ENCODE measurements at places on chromosomes 2 and 18.

DNA sequence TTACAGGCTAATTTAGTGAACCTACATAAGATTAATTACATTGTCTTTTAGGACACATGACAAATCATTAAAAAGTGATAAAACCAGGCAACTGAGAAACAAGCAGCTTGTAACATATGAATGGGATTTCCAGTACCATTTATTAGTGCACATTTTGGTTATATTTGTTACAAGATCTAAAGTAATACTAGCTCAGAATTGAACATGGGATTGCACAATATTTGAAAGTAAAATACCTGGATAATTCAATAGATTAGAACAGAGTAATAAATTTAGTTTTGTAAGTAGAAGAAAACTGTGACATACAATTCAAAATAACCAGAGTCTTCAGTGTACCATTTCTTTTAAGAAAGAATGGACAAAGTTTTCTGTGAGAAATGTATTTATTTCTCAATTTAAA lies 1400.7 kb upstream of the ACVR2A start:
- no peak for DNase-seq

GRCh38 chr2:32558492-32558891 lies 69.4 kb upstream of the TTC27 start:
- DNase-seq = no peak

GRCh38 chr2:178152977-178153376 lies 40.7 kb downstream of the RBM45 start:
- no peak for DNase-seq

GRCh38 chr2:182359027-182359989 lies 67.5 kb downstream of the PDE1A start:
- DNase-seq = no peak

DNA sequence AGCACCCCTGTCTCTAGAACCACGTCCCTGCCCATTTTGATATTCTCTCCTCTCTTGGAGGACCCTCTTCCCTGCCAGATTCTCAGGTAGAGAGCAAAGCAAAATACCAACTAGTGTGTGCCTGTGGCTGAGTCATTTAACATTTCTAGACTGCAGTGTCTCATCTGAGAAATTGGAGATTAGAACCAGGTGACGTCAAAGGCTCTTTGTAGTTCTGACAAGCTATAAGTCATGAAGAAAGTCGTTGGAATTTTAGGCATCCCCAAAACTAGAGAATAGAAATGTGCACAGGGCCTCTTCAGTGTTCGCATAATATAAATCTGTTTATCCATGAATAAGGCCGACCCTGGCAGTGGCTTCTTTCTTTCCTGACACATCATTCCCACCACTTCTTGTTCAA lies 74.4 kb upstream of the TANC1 start:
- no peak for DNase-seq

DNA sequence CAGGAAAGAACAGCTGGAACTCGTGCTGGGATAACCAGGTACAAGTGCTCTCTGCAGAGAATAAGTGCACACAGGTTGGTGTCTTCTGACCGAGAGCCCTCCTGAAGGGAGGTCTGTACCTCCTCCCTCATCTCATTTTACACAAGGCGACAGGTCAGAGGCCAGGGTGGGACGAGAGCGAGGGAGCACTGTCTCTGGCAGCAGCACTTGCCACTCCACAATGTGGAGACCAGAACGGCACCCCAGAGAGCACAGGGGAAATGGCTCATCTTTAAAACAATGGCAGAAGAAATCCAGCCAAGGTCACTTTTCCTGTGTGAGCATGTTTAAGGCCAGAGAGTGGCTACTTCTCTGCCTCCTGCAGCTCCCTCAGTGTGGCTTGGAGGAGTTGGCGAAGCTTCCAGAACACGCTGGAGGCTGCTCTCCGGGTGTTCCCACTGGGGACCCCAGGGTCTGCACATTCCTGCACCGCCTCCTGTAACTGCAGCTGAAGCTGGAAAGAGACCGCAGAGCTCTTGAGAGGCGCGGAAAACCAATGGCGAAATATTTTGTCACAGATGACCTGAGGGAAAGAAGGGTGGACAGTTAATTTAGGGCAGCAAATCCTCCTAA lies 20.8 kb downstream of the DIPK1C start:
- no peak for DNase-seq

DNA sequence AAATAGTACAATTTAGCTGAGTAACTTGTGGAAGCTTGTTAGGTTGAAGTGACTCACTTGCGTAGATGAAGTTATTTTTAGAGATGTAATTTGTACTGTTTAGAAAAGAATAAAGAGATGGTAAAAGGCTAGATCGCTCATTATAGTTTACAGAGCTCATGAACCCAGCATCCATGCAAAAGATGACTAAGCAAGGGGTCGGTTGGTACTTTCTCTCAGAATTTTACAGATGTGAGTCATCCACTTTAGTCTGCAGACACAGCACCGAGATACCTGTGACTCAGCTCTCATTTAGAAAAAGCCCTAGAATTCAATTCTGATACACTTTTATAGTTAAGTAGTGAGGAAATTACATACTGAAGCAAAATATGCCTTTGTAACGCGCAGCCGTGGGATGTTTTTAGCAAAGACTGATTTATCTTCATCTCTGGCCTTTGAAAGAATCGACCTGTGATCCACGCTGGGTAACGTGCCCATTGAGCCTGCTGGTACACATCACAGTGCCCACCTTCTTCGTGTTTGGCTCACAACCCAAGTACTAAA lies 116.5 kb upstream of the FOSL2 start:
- peak; percentile 7 for DNase-seq

DNA sequence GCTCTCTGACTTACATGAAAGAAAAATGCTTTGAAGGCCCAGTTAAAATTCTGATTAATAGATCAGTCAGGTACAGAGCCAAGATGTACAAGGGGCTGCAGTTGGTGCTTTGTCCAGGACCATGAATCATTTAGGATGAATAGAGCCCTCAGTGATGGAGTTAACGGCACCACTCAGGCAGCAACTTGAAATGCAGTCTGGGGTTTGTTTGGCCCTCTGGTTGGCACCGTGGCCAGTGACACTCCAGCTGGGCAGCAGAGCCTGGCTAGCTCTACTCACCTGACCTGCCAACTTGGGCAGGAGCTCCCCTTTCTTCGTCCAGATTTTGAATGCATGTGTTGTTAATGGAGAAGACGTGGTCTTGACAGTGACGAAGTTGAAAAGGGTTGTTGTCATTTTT lies 493.0 kb upstream of the ACVR2A start:
- DNase-seq = no peak

- DNase-seq = no peak
These were observed 3.1 kb upstream of the FAM171B start for GRCh38 chr2:186690786-186691185.

DNA sequence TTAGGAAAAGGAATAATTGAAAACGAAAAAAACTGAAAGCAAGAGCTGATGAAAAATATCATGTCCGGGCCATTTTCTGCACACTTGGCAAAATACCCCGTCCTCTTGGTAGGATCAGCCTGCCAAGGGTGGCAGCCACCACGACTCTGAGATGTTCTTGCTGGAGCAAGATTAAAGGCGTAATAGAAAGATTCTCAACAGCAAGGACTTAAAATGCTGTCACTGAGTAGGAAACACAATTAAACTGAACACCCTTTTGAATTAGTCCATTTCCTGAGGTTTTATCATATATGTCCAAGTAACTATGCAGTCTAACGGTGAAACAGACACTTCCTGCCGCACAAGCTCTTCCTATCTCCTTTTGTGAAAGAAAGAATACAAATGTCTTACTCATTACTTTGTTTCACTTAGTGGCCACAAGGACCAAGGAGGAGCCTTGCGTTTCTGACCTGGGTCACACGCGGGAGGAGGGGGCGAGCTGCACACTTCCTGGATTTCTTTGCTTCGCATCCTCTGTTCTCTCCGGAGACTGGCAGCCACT lies 222.7 kb downstream of the PIEZO2 start:
- no peak for DNase-seq

GRCh38 chr2:43030551-43031307 lies 195.7 kb downstream of the ZFP36L2 start:
- DNase-seq = no peak

DNA sequence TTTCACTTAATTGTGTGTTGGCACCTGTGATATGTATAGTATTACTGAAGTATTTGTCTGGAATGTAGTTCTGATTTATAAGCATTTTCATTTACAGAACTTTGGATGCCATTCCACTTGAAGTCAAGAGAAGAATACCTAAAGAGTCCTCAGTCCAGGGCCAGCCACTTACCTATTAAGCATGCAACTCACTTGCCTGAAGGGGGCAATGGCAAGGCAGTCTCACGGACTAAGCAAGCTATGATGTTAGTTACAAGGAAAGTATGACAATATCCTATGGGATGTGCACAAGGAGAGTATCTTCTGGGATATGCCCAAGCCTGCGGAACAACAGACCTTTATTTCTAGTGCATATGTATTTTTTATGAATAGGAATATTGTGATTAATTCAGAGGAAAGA lies 369.4 kb upstream of the GCFC2 start:
- no peak for DNase-seq

DNA sequence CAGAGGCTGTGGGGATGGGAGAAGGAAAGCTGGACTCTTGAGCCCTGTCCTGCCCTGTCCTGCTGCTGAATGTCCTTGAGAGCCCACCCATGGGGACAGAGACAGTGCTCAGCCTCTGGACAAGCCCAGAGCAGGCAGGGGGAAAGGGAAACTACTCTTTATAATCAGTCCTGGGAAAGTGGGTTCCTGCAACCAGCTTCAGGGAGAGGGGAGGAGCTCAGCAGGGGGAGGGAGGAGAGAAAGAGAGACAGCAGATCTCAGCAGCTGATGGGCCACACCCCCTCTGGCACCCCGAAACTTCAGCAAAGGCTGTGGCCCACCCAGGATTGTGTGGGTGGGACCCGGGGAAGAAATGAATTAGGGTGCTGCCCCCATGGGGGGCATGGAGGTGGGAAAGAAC lies 11.6 kb downstream of the ECEL1 start:
- DNase-seq = no peak

- no peak for DNase-seq
These were observed 24.2 kb upstream of the CAB39 start for GRCh38 chr2:230688490-230688889.

- no peak for DNase-seq
These were observed 114.7 kb downstream of the DNAH6 start for GRCh38 chr2:84631047-84631446.

GRCh38 chr18:986051-986450 lies 81.4 kb downstream of the ADCYAP1 start:
- DNase-seq = no peak

- no peak for DNase-seq
These were observed 728 bp upstream of the C18orf63 start for GRCh38 chr18:74314759-74315463.

- DNase-seq = no peak
These were observed 18.0 kb upstream of the FAP start for GRCh38 chr2:162261032-162261945.

DNA sequence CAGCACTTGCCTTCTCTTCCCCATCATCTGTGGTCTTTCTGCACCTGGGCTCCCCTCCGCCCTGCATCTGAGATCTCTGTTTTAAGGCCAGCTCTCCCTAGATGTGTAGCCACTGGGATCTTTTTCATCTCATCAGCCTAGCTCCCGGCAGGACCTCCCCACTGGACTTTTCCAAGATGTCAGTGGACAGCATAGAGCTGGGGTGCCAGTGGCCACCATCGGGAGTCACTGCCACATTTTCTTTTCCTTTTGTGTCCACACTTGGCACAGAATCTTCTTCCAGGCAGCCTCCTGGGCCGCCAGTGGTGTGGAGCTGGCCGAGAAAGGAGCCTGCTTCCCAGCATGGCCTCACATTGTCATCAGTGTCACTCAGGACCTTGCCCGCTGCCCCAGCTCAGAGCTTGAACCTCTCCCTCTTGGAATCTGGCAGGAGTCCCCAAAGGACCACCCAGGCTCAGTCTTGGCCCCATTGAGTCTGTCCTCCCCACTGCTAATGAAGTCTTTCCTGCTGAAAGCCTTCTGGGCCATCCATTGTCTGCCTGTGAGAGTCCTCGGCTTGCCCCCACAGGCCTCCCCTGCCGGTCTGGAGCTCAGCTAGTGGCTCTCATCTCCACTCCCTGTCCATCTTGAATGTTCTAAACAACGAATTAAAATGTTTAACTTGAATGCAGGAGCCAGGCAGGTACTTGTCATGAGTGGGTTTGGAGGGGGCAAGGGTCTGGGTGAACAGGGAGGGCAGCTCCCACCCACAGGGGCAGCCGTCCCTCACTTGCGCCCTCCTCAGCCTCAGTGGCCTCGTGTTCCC lies 324.4 kb downstream of the GBX2 start:
- no peak for DNase-seq

- DNase-seq = no peak
These were observed 160.7 kb downstream of the FSHR start for GRCh38 chr2:48993576-48993975.

GRCh38 chr2:23600346-23600745 lies 215.4 kb downstream of the KLHL29 start:
- DNase-seq = no peak

- no peak for DNase-seq
These were observed 49.9 kb downstream of the RTN4 start for GRCh38 chr2:55000341-55000740.

DNA sequence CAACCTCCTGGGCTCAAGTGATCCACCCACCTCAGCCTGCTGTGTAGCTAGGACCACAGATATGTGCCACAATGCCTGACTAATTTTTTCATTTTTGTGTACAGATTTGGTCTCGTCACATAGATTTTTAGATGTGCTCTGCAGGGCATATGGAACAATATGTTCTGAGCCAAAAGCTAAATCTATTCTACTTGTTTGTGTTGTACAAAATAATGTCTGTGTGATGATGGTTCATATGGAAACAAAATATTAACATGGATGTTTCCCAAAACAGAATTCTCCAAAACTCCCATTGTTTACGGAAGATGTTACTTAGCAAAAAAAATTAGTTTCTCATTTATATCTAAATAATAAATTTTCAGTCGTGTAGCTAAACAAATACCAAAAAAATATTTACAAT lies 12.6 kb upstream of the KLHL23 start:
- no peak for DNase-seq

DNA sequence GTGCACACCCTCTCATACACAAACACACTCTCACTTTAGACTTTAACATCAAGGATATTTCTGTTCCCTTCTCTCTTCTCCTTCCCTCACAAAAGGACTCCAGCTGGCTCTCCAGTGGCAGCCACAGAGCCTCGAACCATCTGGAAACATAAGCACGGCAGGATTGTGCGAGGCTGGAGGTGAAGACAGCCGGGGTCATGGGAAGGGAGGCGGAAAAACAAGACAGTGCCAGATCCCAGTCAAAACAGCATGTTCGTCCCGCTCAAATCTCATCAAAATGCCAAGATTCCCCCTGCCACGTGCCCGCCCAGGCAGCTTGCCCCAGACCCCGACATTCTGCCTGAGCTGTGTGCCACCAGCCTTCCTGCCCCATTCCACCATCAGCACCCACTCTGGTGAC lies 180.3 kb downstream of the ZBTB7C start:
- no peak for DNase-seq

GRCh38 chr2:220509966-220510365 lies 882.5 kb downstream of the SLC4A3 start:
- DNase-seq = no peak

DNA sequence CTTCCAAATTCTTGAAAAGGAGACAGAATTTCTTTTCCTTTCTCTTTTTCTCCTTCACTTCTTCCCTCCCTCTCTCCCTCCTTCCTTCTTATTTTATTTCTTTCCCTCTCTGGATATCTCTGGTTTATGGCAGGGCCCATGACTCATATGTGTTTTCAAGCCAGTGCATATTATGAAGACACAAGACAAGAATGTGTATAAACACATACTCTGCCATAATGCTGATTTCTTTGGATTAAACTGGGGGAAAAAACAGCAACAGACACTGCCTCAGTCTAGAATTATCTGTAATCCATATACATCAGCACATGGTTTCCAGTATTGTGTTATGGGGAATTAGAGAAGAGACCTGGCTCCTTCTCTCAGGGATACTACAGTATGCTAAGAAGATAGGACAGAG lies 82.8 kb upstream of the CPO start:
- no peak for DNase-seq

- DNase-seq = no peak
These were observed 158.6 kb downstream of the PIK3C3 start for GRCh38 chr18:42113529-42114191.

Measured in stimulated activated CD4-positive, alpha-beta T cell treated with anti-CD3 and anti-CD28 coated beads, Interleukin-15, amount 100 ng/mL, for 1 hour (primary cell).